ENCODE measurements at places on chromosomes 1 and 21.

DNA sequence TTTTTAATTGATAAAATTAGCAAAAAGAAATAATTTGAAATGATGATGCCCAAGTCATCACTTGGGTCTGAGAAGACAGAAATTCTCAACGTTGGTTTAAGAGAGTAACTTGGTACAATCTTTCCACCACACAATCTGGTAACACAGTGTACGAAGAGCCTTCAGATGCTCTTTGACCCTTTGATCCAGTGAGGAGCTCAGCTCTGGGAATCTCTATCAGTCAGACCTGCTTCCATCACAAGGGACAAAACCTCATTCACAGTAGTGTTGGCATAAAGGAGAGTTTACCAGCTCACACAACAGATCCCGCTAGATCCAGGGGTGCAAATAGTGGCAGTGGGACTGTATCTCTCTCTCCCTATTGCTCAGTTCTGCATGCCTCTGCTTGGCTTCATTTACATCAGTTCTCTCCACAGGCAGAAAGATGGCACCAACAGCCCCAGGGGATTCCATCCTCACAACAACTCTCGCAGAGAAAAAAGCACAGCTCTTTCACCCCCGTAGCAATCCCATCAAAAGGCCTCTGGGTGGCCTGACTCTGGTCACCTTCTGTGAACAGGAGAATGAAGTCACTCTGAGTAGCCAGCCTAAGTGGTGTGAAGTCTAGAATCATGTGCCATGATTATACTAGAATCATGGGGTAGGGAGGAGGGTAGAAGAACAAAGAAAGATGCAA is 119.7 kb downstream of the ZNF281 start:
- DNase-seq: no peak

DNA sequence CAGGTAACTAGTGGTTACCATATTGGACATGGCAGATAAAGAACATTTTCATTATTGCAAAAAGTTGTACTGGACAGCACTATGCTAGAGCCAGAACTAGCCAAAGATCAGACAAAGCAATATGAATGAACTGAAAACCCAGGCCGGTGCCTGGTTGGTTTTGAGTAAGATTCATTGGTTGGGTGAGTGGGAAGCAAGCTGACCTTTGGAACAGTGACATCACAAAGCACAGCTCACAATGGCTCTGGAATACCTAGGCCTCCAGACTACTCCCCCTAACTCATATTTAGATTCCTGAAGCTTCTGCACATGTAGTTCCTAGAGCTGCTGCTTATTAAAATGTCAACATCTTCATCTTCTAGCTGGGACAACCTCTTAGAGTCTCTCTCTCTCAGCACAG is at the start of gene TMCO2:
Gene TMCO2, plus strand, starts transcription at position 283 of the 400 bp plus-strand sequence. Its CDS starts 57 bp downstream, at position 340.
- DNase-seq: no peak

DNA sequence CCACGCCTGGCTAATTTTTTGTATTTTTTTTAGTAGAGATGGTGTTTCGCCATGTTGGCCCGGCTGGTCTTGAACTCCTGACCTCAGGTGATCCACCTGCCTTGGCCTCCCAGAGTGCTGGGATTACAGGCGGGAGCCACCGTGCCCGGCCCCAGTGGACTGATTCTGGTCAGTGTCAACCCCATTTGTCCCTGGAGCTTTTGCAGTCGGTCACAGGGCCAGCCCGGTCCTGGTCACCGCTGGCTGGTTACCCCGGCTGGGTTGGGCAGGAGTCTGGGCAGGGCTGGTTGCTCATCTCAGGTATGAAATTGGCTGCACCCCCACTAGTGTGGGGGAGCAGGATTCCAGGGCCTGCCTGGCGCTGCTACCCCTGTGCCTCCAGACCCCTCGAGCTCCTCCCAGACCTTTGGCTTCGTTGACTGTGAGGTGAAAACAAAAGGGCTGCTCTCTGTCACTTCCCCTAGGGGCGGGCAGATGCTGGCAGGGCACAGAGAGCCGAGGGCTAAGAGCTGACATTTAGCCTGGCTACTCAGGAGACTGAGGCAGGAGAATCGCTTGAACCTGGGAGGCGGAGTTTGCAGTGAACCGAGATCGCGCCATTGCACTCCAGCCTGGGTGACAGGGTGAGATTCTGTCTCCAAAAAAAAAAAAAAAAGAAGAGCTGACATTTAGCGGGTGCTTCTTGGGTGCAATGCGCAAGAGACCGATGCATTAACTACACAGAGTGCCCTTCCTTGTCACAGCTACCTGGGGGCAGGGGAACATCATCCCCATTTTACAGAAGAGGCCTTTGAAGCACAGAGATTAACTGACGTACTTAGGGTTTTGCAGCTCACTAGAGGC is 10.6 kb downstream of the TNFRSF1B start:
- DNase-seq: no peak

DNA sequence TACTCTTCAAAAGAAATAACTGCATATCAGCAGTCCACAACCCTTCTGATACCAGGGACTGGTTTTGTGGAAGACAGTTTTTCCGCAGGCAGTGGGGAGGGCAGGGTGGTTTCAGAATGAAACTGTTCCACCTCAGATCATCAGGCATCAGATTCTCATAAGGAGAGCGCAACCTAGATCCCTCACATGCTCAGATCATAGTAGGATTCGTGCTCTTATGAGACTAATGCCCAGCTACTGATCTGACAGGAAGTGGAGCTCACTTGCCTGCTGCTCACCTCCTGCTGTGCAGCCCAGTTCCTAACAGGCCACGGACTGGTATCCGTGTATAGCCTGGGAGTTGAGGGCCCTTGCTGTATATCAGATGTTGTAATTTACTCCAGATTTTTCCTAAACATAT is 11.5 kb downstream of the RO60 start:
- no peak for DNase-seq

GRCh38 chr1:220483700-220484099 is 44.2 kb upstream of the MARK1 start:
- no peak for DNase-seq

DNA sequence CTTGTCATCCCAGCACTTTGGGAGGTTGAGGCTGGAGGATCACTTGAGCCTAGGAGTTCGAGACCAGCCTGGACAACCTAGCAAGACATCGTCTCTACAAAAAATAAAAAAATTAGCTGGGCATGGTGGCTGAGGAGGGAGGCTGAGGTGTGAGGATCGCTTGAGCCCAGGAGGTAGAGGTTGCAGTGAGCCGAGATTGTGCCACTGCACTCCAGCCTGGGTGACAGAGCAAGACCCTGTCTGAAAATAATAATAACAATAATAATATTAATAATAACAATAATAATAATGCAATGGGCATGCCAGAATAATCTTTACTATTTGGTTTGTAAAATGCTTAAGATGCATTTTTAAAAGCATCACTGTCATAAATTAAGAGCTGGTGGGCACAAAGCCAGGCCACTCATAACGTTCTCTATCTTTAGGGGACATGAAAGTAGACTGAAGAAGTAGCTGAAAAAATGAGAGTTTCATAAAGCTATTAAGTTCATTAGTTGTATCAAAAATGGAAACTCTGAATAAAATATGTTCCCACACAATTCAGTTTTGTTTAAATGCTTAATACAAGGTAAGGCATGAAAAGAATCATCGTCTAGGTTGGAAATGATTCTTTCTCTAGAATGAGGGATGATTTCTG is 51.6 kb upstream of the ITPKB start:
- no peak for DNase-seq

DNA sequence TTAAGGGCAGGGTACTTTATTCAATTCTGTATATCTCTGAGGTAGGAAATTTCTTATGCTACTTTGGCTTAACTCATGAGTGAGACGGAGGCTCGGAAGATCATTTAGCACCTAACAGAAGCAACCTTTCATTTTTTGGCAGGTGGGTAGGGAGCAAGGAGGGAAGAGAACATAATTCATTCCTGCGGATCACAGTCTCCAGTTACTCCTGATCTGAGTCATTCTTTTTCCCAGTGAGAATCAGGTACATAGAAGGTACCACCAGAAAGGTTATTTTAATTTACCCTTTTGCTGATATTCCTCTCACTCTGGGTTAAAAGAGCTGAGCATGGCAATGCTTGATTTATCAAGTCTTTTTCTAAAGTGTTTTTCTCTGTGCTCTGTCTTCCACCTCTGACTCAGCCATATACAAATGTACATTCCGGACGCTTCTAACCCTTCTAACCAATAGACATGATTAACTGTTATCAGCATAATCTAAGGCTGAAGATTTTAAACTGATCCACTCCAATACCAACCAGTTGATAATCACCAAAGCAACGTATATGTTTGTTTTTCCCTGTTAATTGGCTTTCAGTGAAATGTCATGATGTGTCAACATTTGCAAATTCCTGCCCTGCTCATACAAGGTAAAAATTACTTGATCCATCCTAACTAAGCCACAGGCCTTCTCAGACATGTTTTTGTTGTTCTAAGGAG is 271.7 kb downstream of the DUSP10 start:
- no peak for DNase-seq

- DNase-seq: peak; percentile 40
Observed at GRCh38 chr1:160411271-160412027, 11.1 kb downstream of the VANGL2 start.

- DNase-seq: peak; percentile 8
Observed at GRCh38 chr1:183180218-183180617, 5.8 kb upstream of the LAMC2 start.

GRCh38 chr1:205975387-205975998 is 27.7 kb downstream of the RAB7B start:
- DNase-seq: no peak
